ENCODE measurements at places on chromosomes 3 and 15.
A peak's percentile ranks its signal among the peaks of the same experiment; 100 is the strongest.

DNA sequence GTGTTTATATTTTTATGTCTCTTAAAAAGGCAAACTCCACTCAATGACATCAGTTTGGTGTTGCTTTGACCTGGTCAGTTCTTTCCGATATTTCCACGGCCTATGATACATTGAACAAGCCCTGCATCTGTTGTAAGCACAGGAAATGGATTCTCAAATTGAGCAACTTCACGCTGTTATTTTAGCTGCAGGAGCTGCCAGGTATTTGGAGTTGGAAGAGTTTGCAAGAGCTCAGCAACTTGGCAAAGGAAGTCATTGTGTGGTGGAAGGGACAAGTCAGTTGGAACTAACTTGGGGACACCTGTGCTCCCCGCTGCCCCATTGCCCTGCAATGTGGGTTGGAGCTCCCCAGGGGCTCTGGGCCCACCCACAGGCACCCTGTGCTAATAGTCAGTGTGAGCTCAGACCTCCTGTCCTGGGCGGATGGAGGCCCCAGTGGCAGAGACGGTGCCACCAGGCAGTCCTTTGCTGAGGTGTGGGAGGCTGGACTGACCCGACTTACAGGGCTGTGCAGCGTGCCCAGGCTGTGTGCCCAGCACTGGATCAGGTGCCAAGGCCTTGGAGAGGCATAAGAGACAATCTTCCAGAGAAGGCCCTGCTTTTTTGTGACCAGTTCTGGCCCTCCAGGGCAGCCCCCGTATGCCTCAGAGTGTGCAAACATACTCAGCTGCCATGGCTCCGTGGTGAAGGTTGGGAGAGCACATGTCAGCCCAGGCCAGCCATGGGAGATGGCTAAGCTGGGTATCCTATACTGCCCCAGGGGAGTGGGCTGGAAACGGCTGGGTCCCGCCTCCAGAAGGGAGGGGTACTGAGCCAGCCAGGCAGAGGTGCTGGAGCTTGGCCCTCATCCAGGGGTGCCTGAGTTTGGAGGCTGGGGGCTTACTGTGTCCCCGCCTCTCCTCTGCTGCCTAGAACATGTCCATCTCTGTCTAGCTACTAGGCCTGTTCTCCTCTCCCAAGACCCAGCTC lies 43.5 kb downstream of the KY start:
- no peak for DNase-seq

- DNase-seq: no peak
Observed at GRCh38 chr15:59590027-59590426, 21.6 kb upstream of the GCNT3 start.

- DNase-seq: no peak
Observed at GRCh38 chr3:58693940-58694850, 27.6 kb upstream of the FAM3D start.

DNA sequence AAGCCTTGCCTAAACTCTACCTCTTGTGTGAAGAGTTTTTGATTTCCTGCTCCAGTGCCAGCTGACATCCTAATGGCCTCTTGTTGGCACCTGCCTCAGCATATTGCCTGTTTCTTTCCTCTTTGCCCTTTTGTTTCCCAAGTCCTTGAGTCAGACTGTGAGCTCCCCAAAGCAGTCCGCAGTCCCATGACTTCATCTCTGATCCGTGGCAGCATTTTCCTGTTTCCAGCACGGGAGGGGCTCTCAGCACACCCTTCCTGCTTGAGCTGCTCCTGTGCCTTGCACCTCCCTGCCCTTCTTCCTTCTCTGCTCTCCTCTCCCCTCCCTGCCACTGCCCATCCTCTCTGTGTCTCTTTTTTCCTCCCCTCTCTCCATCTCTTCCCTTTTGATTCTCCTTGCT lies 179.6 kb downstream of the EPHB1 start:
- no peak for DNase-seq

GRCh38 chr15:100114100-100114499 lies 227.7 kb downstream of the ADAMTS17 start:
- no peak for DNase-seq

DNA sequence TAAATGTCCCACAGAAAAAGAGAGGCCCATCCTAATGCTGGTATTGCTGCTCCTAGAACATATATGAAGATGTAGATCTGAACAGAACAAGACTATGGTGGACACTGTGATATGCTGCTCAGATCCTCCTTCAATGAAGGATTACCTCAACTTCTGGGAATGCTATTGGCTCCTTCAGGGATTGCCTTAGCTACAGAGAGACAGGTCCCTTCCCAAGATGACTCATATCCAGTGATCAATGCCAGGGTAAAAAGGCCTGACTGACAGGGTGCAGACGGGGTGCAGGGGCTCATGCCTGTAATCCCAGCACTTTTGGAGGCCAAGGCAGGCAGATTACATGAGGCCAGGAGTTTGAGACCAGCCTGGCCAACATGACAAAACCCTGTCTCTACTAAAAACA lies 20.5 kb upstream of the STAG1 start:
- DNase-seq: no peak

- DNase-seq: no peak
Observed at GRCh38 chr15:63460210-63461155, 43.9 kb upstream of the USP3 start.

DNA sequence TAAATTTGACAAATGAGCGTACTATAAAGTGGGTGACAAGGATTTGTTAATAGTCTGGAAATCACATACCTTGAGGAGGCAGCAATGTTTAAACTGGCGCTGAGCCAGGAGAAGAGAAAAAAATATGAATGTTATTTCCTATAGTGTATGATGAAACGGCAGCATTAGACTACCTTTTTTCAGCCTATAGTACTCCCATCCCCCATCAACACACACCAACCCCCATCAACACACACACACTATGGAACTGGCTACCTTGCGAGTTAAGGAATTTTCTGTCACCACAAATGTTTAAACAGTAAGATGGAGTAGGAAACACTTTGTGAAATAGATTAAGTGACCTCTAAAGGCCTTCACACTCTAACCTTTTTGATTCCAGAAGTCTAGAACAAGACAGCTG lies 46.8 kb upstream of the ZCWPW2 start:
- no peak for DNase-seq

DNA sequence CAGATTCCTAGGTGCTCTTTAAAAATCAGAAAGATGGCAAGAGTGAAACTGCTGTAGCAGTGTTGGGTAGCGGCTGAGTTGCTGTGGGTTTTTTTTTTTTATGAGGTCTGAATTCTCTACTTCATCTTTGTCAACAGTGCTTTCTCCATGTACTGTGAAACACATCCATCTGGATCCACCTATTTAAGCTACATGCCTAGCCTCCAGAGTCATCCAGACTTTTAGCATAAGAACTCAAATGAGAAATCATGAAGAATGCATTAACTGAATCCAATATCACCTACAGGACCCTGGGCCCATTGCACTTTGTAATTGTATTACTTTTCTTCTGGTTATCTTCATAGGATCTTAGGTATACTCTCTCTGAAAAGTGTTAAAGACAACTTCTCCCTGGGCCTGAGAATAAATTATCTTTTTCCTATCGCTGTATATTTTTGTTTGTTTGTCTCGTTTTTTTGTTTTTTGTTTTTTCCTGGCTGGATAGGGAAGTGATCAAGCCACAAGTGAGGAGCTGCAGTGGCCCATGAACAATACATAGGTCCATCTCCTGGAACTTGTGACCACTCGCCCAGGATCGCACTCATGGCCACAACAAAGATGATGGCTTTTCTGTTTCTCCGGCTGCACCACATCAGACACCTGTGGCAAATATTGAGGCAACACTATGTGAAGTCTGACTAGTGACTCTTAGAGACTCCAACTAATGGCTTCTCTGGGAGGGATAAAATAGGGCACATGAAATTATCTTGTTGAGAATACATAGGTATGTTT lies 609.9 kb upstream of the AGTR1 start:
- no peak for DNase-seq

- DNase-seq: no peak
Observed at GRCh38 chr15:96790004-96790403, 459.5 kb downstream of the NR2F2 start.

- no peak for DNase-seq
Observed at GRCh38 chr3:6601374-6601773, 259.5 kb upstream of the GRM7 start.

DNA sequence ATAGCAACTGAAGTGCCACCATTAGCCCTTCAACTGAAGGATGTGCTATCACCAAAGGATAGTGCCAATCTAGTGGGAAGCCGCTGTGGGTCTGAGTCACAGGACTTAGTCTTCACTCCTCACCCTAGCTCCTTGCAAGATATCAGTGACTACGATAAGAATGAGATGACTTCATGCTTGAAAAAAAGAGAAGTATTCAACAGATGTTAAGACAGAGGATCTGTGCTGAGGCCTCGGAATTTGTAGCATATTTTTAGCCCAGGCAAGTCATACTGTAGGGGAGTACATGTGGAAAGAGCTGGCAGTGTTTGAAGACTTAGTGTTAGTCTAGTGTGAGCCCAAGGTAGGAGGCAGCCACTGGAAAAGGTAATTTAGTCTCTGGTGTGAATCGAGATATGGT lies 270.7 kb upstream of the LRTM1 start:
- no peak for DNase-seq

- no peak for DNase-seq
Observed at GRCh38 chr15:63436341-63436740, 54.7 kb upstream of the CA12 start.

- no peak for DNase-seq
Observed at GRCh38 chr15:37016231-37016630, 84.1 kb downstream of the MEIS2 start.

DNA sequence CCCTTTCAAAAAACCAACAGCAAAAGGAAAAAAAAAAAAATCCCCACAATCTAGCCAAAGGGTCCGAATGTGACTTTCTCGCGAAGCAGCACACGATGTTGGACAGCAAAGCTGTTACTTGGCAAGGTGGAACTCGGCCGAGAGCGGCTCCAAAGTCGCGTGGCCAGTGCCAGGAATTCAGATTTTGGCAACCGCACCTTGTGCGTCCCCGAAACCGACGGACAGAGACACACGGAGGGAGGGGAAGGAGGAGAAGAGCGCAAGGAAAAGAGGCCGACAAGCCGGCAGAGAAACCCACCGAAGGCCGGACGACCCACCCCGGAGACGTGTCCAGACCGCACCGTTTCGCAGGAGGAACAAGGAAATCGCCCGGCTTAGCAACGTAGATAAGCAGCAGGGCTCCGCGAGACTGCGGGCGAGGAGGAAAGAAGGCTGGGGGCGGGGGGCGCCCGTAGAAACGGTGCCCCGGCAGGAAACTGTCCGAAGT lies 517.3 kb downstream of the MECOM start:
- peak; percentile 53 for DNase-seq

DNA sequence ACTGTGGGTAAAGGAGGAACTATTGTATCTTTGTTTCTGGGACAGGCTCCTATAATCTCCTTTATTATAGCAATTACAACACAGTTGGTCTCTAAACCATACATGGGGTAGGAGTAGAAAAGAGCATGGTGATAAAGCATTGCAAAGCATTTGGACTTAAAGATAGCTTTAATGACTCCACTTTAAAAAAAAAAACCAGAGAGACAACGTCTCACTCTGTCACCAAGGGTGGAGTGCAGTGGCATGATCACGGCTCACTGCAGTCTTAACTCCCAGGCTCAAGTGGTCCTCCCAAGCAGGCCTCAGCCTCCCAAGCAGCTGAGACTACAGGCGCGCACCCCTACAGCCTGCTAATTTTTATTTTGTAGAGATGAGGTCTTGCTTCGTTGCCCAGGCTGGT lies 68.2 kb downstream of the DENND4A start:
- no peak for DNase-seq

GRCh38 chr3:10321630-10322351 lies 879 bp upstream of the SEC13 start:
- DNase-seq: no peak

DNA sequence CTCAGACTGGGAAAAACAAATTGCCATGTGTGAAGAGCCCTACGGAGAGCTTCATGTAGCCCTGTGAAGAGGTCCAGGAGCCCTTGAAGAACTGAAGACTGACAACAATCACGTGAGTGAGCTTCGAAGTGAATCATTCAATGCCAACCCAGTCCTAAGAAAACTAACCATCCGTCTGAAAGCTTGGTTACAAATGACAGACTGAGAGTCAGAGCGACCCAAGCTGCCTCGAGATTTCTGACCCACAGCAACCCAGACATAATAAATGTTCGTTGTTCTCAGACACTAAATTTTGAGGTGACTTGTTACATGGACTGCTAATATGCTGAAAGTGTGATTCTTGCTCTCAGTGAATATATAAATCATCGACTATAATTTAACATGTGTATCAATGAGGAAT lies 987.2 kb upstream of the ROBO1 start:
- DNase-seq: no peak

- DNase-seq: no peak
Observed at GRCh38 chr3:112774293-112774926, 72.3 kb downstream of the CD200R1L start.
